ENCODE measurements at places on chromosomes 1 and 21.

- no peak for DNase-seq
Measured at GRCh38 chr1:54460351-54460750, 54.2 kb upstream of the SSBP3 start.

DNA sequence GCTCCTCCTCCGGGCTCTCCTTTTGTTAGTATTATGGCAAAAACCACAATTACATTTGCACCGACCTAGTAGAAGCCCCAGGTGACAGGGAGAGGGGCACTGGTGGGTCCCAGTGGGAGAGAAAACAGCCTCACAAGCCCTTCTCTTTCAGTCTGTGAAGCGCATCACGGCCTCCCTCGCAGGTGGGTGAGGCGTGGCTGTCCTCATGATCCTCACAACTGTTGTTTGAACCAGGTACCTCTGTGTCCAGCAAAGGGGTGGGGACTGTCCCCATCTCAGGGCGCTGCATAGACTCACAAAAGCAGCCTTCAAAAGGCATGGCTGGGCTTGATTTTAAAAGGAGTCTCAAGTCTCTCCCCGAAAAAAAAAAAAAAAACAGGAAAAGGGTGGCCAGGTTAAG is 7.9 kb upstream of the C2CD2 start:
- no peak for DNase-seq

DNA sequence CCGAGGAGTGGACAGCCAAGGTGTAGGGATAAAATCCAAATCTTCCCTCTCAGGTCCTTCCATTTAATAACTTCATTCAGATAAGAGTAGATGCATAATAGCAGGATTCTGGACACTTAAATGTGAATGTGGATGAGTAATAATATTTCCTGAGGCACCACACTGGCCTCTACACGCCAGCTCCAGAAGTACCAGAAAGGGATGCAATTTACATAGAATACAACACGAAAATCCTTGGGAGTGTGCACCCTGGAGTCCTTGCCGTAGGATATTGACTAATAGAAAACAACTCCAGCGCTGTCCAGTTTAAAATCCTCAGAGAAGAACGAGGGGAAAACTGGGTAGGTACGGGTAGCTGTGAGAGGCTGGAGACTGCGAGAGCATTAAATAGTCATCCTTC is 6.9 kb downstream of the PLXNA2 start:
- DNase-seq: no peak

DNA sequence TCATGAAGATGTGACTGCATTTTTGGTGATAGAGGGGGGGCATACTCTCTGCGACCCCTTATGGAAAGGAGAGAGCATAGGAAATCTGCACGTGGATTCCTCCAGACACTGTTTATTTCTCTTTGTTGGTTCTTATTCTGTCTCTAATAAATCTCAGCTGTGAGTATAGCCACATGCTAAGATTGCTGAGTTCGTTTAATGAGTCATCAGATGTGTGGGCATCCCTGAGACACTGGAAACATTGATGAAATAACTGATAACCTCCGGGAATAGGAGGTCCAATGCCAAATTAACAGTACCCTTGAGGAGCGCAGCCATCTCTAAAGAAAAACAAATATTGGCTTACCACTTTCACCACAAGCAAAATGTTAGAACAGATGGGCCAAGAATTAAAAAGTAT is 880.2 kb upstream of the NEGR1 start:
- DNase-seq: no peak

GRCh38 chr1:44318097-44319088 is 36.7 kb downstream of the ERI3 start:
- DNase-seq: peak; percentile 39

DNA sequence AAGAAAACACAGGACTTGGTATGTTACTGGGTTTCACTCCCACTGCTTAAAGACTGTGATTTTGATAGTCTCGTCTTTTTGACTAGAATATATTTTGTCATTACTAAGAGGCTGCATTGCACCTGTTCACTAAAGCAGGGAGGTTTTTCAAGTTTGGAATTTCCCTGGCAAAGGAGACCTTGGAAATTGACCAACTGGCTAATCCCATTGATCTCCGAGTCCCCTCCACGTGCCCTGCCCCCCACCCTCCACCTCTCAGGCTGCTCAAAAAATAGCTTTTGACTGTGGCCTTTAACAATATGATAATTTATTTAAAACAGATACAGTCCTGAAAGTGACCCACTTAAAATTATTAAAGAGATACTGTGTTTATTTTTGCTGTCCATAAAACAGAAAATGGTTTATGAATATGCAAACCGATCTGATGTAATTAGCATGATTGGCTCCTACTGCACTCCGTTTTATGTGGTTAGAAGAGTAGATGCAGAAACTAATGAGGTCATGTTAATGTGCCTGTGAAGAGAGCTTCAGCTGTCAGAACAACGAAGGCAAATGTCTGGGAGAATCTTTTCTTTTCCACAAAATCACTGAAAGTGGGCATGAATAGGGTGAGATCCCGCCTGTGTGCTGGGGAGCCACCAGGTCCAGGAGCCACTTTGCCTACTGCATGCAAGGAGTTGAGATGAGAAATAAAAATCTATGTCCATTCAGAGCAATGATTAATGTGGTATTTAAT is 361.5 kb downstream of the RRAGC start:
- no peak for DNase-seq

DNA sequence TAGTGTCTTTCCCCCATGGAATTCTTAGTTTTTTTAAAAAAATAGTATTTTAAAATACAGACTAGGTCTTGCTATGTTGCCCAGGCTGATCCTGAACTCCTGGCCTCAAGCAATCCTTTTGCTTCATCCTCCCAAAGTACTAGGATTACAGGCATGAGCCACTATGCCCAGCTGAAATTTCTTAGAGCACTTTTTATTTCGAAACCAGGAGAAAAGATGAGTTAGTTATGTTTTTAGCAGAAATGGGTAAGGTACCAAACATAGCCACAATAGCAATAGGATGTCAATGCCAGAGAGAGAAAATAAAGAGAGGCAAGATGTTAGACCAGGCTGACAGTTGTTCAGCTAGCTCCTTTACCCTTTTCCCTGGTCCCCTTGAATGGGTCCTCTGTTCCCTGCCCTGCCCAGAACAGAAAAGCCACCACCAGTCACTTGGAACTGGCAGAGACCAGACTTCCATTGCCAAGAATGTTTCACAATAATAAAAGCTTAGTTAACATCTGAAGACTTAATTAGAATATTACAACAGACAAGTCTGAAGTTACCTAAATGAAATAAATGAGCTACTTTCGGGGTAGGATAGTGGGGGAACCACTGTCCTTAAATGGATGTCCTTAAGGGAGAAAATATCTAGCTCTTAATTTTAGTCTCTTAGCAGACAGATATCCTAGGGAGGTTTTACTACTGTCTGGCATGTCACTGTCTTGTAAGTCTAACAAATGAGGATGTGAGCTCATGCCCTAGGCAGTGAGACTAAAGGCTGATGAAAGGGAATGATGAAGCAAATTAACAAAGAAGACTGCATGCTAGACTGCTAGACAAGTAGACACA is 54.3 kb downstream of the ABL2 start:
- no peak for DNase-seq

- DNase-seq: peak; percentile 66
Measured at GRCh38 chr1:3611170-3612019, at the start of gene MEGF6. Gene MEGF6, minus strand, starts transcription at chr1:3611508. Its CDS starts 240 bp downstream, at chr1:3611268.

- no peak for DNase-seq
Measured at GRCh38 chr1:238450976-238451375, 560.3 kb upstream of the ZP4 start.
